Spleen (tissue), 13 donors: ENCODE measurements at places on chromosomes 2 and 18. TPM values are rescaled to one million over a fixed set of nuclear protein-coding genes. Genes with fewer than 3 reads are reported as not detected.

DNA sequence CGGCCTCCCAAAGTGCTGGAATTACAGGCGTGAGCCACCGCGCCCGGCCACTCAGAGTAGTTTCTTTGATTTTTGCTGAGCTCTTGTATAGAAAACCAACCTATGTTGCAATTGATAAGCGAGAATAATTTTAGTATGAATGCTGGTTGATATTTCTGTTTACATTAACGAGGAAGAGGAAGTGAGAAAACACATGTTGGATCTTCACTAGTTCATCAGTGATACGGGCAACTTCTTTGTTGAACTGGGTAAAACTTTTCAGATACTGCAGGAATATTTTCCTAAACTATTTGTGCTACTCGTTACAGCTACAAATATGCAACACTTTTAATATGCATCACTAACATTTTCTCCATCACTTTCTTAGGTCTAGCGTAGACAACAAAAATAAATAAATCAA, 67.9 kb upstream of the SLC25A52 start:
- DNase-seq: no peak

GRCh38 chr2:231129216-231129615, 4.4 kb upstream of the HTR2B start:
- DNase-seq: no peak

DNA sequence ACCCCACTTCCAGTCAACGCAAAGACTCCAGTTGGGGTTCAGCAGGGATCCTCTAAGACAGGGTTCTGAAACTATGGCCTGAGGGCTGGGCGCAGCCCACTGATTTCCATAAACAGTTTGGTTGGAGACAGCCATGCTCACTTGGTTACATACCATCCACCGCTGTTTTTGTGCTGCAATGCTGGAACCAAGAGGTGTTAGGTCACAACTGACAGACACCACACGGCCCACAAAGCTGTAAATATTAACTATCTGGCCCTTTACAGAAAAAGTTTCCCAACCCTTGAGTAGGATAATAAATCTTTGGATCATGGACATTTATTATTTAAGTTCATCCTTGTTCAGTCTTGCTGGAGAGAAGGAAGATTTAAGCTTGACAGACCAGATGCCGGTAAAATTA, 8.4 kb upstream of the CD226 start:
- no peak for DNase-seq

DNA sequence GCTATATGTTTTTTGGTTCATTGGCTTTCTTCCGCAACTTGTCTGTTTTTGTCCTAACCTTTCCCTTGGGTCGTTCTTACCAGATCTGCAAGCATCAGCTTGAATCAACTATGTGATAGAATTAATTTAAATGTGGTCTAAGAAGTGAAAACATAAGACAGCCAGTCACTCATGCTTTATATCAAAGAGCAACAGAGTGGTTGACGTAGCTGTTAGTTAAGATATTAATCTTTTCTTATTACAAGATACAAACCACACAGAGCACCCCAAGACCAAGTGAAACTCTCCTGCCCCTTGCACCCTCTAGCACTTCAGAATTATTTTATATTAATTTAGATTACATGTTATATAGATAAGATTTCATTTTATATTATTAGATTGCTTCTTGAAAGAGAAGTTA, 15.2 kb downstream of the IL18RAP start:
- DNase-seq: no peak

Gene COLEC12
- 0.13 TPM for polyA plus RNA-seq

DNA sequence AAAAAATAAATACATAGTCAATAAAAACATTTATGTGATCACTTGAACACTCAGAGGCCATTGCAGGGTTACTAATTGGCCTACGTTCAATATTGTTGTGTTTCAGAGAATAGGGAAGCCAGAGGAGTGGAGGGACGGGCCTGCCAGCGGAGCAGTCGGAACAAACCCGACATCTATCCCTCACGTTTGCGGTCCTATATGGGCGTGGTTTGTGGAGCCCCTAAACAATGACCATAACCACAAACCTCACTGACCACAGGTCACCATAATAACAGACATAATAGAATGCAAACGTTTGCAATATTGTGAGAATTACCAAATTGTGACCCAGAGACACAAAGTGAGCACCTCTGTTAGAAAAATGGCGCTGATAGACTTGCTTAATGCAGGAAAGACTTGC, 19.5 kb upstream of the ZNF516 start:
- DNase-seq: no peak

Gene ALPP
- not detected for polyA plus RNA-seq

- DNase-seq: no peak
These were observed 512.0 kb downstream of the METTL4 start for GRCh38 chr18:2059336-2059735.

- no peak for DNase-seq
These were observed 47.9 kb upstream of the RAB27B start for GRCh38 chr18:54780285-54780861.

- no peak for DNase-seq
These were observed 80.5 kb upstream of the UPP2 start for GRCh38 chr2:158021226-158021625.

DNA sequence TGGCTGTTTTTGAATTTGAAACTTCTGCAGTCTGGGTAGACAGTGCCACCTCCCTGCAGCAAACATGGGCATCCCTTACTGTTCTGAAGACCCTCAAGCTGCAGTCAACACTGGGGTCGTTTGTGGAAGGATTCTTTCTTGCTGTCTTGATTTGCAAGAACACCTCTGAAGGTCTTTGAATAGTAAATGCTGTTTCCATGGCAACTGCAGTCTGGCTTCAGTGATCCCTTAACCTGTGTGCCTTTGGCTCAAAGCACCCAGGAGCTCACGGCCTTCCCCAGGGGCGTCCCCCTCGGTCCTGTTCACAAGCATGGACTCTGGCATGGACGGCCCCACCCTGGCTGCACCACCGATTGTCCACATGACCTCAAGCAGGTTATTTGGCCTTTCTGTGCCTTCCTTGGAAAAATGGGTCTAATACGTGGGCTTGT, 38.3 kb downstream of the LRRFIP1 start:
- no peak for DNase-seq

Gene SERPINB12
- polyA plus RNA-seq: not detected

- DNase-seq: no peak
These were observed 97.3 kb downstream of the DOCK10 start for GRCh38 chr2:224944707-224945547.

DNA sequence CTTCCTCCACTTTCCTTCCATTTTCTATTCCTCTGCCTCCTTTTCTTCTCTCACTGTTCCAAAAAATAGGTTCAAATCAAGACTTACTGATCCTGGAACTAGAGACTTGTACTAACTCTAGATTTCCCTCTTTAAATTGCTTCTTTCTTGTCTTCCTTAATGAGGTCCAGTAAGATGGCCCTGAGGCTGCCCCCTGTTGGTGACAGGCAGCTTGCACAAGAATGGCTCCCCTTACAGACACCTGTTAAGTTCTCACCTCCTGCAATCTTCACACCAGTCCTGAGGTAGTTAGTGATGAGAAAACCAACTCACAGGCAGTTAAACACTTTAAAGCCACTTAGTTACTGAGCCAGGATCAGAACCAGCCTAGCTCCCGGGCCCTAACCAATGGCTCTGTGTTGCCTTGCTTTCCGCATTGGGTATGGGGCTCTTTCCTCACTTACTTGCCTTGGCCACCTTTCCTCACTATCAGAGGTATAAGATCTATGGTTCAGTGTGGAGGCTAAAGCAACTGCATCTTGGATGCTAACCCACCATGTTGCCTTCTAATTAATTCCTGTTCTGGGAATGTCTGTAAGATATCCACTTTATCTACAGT, 130.6 kb downstream of the AKAIN1 start:
- DNase-seq: no peak

GRCh38 chr18:23531912-23532311, 28.6 kb downstream of the RMC1 start:
- no peak for DNase-seq

GRCh38 chr2:189086710-189087109, 92.9 kb downstream of the COL5A2 start:
- no peak for DNase-seq

Gene CCDC102B
- polyA plus RNA-seq: 3.6 TPM

DNA sequence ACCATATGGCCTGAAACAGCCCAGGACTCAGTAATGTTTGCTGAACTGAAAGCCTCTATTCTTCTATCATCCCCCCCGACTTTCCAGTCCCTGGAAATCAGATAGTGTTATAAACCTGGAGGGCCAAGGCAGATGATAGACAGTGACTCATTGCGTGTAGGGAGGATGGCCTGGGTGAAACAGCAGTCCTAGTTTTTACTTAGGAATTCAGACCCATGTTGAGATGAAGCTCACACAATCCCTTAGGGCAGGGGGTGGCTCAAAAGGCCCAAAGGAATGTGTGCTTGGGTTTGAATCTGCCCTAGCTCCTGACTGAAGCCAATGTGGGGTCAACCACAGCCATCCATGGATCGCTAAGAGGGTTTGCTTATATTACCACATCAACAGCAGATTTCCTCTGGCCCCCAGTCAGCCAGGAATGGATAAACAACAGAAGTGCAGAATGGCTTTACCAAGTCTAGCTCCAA, 43.9 kb upstream of the STPG4 start:
- DNase-seq: no peak

DNA sequence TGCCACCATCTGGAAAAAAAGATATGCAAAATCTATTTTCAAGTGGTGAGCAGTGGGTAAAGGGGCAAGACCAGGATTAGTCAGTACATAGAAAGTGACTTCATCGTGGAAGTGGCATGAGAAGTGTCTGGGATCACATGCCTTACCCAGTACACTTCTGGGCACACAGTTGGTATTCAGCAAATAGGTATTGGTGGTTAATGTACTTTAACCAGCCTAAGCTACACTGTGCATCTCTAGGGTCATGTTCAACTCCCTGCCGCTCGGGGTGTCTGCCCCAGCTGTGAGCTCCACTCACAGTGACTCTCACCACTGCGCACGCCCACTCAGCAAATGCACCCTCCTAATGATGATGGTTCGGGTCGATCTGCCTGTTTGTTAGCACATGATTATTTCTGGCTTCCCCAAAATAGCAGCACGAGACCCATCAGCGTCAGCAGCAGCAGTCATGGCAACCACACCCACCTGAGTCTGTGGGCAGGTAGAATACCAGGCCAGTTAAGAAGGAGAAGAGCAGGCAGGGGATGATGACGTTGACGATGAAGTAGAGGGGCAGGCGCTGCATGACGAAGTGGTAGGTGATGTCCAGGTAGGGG, 11.1 kb downstream of the CHRNA1 start:
- DNase-seq: no peak

GRCh38 chr18:40877096-40877495, 1077.9 kb upstream of the PIK3C3 start:
- no peak for DNase-seq

DNA sequence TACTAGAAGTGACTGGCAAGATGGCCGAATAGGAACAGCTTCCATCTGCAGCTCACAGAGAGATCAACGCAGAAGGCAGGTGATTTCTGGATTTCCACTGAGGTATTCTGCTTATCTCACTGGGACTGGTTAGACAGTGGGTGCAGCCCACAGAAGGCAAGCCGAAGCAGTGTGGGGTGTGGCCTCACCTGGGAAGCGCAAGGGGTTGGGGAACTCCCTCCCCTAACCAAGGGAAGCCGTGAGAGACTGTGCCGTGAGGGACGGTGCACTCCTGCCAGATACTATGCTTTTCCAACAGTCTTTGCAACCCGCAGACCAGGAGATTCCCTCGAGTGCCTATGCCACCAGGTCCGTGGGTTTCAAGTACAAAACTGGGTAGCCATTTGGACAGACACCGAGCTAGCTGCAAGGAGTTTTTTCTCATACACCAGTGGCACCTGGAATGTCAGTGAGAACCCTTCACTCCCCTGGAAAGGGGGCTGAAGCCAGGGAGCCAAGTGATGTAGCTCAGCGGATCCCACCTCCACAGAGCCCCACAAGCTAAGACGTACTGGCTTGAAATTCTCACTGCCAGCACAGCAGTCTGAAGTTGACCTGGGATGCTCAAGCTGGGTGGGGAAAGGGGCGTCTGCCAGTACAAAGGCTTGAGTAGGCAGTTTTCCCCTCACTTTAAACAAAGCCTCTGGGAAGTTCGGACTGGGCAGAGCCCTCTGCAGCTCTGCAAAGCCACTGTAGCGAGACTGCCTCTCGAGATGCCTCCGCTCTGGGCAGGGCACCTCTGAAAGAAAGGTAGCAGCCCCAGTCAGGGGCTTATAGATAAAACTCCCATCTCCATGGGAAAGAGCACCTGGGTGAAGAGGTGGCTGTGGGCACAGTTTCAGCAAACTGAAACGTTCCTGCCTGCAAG, 40.1 kb downstream of the PLEK start:
- DNase-seq: no peak

DNA sequence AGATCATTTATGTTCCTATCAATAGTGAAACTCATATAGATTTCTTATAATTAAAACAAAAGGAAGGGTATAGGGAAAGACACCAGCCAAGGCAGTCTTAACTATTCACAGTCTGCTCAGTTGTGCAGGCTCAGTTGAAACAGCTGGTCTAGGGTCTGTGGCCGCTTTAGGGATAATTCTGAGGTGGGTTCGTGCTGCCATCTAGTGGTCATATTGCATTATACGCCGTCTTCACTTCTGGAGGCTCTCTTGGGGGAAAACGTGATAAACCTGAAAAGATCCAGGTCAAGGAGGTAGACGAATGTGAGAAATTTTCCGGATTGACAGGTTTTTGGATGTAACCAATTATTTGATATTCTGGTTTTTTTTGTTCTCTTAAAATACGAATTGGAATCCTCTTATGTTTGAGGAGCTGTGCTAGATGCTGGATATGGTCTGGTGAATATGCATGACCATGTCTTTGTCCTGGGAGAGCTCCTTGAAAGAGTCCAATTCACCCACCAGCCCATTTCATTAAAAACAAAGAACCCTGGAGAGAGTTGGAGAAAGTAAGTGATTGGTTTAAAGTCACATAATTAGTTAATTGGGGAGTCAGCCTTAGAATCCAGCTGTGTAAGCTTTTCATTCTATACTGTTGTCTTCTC, 492.4 kb downstream of the PLCL1 start:
- no peak for DNase-seq

- no peak for DNase-seq
These were observed 5.4 kb downstream of the VIT start for GRCh38 chr2:36701918-36702317.

- no peak for DNase-seq
These were observed 6.3 kb downstream of the MYOM1 start for GRCh38 chr18:3213300-3214059.

Gene ACYP2
- polyA plus RNA-seq: 27.3 TPM
